ENCODE measurements at places on chromosomes 3 and 15.
A peak's percentile ranks its signal among the peaks of the same experiment; 100 is the strongest.

DNA sequence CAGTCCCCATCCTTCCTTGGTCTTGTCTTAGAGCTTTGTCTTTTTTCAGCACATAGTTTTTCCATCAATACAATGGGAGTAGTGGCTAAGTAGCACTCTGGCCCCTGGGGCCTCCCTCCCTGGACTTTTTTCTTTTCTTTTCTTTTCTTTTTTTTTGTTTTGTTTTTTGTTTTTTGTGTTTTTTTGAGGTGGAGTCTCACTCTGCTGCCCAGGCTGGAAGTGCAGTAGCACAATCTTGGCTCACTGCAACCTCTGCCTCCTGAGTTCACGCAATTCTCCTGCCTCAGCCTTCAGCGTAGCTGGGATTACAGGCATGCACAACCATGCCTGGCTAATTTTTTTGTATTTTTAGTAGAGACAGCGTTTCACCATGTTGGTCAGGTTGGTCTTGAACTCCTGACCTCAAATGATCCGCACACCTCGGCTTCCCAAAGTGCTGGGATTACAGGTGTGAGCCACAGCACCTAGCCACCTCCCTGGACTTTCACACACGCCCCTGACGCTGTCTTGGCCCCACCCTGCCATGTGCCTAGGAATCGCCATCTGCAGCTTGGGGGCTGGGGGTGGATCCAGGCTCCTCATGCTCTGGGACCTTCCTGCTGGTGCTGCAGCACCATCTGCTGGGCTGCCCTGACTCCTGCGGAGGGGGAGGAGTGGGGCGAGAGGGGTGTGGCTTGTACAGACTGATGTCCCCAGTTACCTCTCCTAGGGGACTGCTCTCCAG is 2.8 kb downstream of the C15orf39 start:
- peak; percentile 65 for DNase-seq

DNA sequence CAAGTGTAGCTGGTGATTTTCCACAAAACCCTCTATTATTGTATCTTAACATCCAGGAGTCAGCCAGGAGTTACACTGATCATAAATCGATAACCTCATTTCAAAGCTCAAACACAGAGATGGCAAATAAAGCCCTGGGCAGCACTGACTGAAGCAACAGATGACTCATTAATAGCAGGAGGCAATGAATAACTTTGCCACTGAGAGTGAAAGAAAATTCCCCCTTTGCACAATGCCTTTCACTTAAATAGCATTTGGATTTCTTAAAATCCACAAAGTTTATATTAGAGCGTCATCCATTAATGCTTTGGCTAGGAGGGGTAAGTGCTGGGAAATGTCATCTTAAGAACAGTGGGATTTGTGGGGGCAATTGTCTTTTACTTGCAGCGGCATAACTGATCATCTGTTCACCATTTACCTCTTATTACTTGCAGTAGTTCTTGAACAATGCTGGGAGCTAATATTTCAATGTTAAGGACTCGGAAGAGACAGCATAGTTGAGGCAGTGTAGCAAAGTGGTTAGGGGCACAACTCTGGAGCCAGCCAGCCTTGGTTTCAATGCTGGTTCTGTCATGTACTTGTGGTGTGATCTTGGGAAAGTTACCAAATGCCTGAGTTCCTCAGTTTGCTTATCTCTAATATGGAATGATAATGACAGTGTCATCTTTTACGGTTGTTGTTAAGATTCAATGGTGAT is 630.4 kb upstream of the TBL1XR1 start:
- DNase-seq = no peak

DNA sequence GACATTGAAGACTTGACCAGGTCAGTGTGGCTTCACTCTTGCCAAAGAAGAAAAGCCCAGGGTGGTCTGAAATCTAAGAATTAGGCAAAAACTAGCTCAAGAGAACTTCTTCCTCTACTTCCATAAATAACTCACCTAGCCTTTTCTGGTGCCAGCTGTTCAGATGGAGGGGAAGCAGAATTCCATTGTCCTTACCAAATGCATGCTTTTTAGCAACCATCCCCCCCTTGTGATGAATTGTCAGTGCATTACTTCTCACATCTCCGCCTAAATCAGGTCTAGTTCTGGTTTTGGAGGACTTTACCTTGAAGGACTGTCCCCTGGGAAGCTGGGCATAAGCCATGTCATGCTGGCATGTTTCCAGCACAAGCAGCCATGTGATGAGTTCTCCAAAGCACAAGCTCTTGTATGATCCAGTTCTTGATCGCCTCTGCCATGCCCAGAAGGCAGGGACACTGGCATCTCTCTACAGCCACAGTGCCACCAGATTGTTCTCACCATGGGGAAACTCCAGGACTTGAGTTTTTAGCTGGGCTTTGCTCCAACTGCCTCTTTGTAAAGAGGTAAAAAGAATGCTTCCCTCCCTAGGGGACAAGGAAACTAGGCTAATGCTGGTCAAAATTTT is 96.4 kb upstream of the IL12A start:
- no peak for DNase-seq

DNA sequence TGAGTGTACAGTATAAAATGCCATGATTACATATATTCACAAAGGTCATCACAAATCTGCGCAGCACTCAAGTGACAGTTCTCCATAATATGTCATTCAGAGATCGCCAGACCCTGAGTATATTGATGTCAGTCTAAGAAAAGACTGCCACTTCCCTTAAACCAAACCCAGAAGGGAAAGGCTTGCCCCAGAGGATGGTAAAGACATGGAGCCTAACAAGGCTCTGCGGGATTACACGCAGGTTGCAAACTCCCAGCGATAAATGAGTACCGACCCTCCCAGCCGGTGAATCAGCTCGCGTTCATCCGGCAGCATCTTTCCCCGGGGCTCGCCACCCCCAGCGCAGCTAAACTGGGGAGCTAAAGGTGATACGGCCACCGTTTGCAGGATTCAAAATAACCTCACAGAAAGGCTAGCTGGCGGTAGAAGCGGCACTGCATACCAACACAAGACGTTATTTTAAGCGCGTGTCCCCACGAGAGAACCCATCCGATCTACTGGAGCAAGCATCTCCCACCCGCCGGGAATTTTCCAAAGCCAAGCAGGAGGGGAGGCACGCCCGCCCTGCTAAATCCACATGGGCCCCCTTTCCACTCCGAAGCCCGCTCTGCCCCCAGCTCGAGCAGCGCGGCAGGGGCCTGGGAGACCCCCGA is 643 bp downstream of the MYO5A start:
- DNase-seq = peak; percentile 25

DNA sequence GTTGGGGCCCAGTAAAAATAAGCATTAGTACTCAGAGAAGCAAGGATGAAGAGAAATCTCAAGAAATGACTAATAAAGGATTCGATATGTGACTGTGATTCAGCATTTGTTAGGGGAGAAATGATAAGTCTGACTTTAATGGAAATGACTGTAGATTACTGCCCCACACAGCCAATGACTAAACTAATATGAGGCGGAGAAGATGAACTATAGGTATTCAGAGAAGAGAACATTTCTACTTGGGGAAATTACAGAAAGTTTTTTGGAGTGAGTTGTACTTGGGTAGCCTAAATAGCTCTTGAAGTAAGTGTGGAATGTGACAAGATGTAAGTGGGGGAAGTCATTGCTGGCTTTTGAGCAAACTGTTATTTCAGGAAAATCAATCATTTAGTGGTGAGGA is 380.0 kb downstream of the PDCD6IP start:
- no peak for DNase-seq
